ENCODE measurements at places on chromosomes 12 and 14.
A peak's percentile ranks its signal among the peaks of the same experiment; 100 is the strongest.

GRCh38 chr14:61553730-61554641 lies 141.3 kb upstream of the HIF1A start:
- no peak for DNase-seq

GRCh38 chr14:76964695-76965094 lies 63.8 kb downstream of the IRF2BPL start:
- DNase-seq, result no peak

- no peak for DNase-seq
These were observed 15.4 kb downstream of the TRIM9 start for GRCh38 chr14:51079489-51079888.

GRCh38 chr12:41437563-41437962 lies 249.4 kb downstream of the PDZRN4 start:
- no peak for DNase-seq

- no peak for DNase-seq
These were observed 524.2 kb downstream of the TMTC2 start for GRCh38 chr12:83210933-83211332.

GRCh38 chr12:30025317-30025716 lies 241.6 kb upstream of the TMTC1 start:
- no peak for DNase-seq

DNA sequence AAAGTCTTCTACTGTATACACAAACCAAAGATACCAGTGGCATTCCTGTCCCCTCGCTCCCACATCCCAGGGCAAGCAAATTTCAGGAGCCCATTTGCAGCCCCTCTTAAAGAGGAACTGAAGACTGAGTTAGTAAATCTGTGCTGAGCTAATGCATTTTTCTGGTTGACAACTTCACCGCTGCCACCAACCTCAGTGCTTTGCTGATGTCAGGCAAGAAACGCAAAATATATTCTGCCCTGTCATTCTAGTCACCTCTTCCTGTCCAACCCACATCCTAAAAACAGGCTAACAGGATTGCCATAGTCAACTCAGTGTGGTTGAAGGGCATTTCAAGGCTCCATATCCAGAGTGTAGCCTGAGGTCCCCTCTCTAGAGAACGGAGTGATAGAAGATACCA lies 59.4 kb upstream of the FICD start:
- DNase-seq, result no peak

- DNase-seq, result no peak
These were observed 42.0 kb downstream of the SSH1 start for GRCh38 chr12:108815369-108815768.

GRCh38 chr14:48384821-48385220 lies 709.4 kb upstream of the MDGA2 start:
- no peak for DNase-seq

DNA sequence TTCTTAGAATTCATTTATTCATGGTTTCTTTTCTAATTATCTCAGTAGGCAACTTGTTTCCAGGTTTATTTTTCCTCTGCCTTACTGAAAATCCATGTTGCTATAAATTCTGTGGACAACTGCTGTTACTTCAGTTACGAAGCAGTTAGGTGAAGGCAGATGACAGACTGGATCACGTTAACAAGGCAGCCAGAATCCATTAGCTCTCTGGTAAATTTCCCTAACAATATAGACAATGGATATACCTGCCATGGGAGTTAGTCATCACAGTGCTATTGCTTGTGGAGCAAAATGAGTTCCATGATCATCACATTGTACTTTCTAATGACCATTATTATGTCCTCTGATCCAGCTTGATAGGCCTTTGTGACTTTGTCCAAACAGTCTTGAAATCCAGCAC lies 291.5 kb downstream of the NELL2 start:
- DNase-seq, result no peak

DNA sequence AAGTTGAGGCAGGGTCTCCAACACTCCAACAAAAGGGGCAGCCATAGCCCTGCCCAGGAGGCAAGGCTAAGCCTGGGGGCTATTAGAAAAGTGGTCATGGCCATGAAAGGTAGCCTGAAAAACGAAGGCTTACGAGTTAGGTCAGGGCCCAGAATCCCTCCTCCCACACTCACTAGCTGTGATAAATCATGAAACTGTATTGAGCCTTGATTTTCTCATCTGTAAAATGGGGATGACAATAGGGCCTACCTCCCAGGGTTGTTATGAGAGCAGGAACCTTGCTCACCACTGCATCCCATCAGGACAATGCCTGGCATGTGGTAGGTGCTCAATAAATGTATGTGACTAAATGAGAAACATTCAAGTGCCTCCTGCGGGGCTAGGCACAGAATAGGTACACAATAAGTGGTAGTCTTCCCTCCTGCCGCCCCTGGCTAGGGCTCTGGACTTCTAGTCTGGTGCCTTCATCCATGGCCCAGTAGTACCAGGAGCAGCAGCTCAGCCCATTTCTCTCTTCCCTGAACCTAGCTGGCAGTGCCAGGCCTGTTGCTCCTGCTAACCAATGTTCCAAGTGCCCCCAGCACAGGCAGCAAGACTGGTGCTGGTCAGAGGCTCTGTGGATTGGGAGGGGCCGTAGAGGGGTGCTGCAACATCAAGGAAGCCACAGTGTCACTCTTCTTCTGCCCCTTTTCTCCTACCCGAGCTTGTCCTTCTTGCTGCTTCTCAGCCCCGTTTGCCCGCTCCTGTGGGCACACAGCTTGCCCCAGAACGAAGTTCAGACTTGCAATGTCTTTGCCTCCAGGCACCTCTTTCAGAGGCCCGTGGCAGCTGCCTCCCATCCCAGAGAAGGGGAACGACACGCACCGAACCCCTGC lies 7.8 kb downstream of the PGF start:
- no peak for DNase-seq

GRCh38 chr12:34398706-34399630 lies 376.7 kb downstream of the ALG10 start:
- DNase-seq, result no peak

GRCh38 chr12:93404961-93405849 lies 27.5 kb downstream of the NUDT4 start:
- no peak for DNase-seq

DNA sequence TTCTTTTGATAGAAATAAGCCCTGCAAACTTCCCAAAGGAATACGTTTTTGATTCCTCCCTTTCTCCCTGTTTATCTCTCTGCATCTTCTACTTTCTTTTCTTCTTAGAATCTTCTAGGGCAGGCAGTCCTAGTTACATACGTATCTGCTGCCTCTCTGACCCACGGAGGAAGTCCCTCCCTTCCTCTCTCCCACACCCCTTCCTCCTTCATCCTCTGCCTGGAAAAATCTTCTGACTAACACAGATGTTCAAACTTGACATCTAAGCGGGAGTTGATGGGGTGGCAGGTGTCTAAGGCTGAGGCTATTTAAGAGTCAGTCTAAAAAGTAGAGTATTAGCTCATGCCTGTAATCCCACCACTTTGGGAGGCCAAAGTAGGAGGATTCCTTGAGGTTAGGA lies 88.6 kb downstream of the MAP1LC3B2 start:
- DNase-seq, result no peak

DNA sequence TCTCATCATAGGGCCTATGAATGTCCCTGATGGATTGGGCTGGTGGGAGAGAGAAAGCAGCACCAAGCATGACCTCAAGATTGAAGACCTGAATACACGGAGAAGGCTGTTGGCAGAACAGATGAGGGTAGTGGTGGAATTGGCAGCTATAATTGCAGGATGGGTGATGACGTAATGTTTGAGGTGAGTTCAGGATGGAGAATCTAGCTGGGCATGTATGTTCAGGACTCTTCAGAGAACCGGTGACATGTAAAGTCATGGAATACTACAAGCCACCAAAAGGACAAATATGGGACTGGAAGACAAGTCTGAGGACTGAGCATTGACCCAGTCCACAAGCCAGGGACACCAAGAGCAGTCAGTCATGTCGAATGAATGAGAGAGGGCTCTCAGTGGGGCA lies 999.8 kb upstream of the TMEM132C start:
- no peak for DNase-seq

GRCh38 chr12:2482938-2483660 lies 311.7 kb upstream of the FKBP4 start:
- no peak for DNase-seq

DNA sequence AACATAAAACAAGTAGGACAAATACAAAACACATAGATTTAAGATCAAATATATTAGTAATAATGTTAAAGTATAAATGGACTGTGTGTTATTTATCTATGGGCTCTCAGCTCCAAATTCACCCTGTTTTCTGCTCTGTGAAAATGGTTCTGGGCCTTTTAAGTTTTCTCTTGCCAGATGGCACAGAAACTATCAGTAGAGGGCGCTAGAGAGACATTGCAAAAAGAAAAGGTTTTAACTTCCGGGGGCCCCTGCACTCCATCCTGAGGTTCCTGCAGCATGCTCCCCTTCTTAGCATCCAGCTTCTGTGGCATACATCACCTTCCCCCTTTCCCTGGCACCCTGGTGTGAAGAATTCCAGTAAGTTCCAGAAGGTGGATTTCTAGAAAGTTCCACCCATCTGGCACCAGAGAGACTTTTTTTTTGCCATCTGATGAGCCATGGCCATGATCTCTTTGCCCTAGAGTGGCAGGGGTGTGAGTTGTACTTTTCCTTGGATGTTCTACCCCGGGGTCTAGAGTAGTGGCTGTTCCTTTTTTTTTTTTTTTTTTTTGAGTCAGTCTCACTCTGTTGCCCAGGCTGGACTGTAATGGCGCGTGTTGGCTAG lies 29.3 kb downstream of the ZCRB1 start:
- peak; percentile 16 for DNase-seq

- no peak for DNase-seq
These were observed 51.1 kb downstream of the CALM1 start for GRCh38 chr14:90447720-90448497.

- DNase-seq, result peak; percentile 56
These were observed 196.5 kb upstream of the FRMD6 start for GRCh38 chr14:51455041-51455835.

DNA sequence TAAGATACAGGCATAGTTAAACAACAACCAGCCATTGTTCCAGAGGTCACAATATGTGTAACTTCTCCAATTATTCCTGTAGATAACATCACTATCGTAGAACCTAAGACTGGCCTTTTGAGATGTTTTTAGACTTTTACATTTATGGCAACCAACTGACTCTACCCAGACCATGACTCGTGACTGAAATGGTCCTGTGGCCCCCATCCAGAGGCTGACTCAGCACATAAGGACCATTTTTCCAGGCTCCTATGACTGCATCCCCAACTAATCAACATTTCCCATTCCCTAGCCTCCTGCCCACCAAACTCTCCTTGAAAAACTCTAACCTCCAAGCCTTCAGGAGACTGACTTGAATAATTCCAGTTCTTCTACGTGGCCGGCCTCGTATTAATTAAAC lies 52.6 kb upstream of the NID2 start:
- no peak for DNase-seq

- peak; percentile 17 for DNase-seq
These were observed 309.0 kb downstream of the VRK1 start for GRCh38 chr14:97106166-97106565.

Measured in NCI-H2171 treated with DMSO at 0.1 percent for 48 hours (cell line).